ENCODE measurements at places on chromosomes 11 and 22.

GRCh38 chr11:108880510-108880909 lies 215.6 kb downstream of the DDX10 start:
- DNase-seq, result no peak

GRCh38 chr11:88697139-88697538 lies 359.6 kb upstream of the CTSC start:
- no peak for DNase-seq

GRCh38 chr11:132559331-132560036 lies 972.8 kb downstream of the OPCML start:
- no peak for DNase-seq

GRCh38 chr22:43330178-43331068 lies 12.7 kb downstream of the SCUBE1 start:
- no peak for DNase-seq

DNA sequence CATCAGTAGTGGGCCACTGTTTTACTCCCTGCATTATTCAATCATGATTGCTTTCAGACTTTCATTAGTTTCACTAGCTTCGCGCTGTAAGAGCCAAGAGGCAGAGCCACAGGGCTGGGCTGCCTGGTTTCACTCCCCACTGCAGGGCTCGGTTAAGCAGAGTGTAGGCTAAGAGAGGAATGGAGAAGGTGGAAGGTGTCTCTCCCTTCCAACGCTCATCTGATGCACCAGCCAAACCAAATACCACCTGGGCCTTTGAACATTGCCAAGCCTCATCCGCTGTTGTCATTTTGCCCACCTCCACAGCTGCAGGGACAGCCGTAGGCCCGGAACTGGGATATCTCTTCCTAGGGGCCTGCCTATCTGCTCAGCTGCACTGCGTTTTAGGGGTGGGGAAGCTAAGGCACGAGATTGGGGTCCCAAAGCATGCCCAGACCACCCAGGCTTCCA lies 480 bp upstream of the SMARCB1 start:
- no peak for DNase-seq

GRCh38 chr11:4194889-4195288 lies 100.3 kb downstream of the RRM1 start:
- no peak for DNase-seq

DNA sequence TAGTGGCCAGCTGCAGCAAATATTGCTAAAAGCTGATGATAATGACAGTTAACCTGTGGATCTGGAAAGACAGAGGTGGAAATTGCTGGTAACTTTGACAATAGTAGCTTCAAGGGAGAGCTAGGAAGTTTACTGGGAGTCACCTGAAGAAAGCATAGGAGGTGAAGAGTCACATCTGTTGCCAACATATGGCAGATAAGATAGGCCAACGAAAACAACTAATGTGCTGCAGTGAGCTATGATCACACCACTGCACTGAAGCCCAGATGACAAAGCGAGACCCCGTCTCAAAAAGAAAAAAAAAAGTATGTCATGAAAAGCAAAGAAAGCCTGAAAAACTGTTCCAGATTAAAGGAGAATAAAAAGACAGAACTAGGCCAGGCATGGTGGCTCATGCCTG lies 4.3 kb upstream of the PRDM10 start:
- DNase-seq, result no peak

DNA sequence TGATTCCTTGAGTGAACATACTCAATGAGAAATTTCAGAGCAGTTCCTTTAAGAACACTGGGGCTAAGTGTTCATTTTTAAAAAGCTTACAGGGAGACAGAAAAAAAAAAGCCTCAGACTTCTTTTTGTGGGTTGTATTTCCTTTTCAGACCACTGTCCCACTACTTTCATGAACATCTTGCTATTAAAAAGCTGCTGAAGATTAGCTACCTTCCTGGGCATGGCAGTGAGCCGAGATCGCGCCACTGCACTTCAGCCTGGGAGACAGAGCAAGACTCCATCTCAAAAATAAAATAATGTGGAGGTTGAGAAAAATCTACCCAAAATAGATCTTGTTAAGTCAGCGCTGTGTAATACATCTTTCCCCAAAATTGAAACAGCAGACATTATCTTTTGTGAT lies 10.8 kb downstream of the TRAF6 start:
- peak; percentile 42 for DNase-seq

DNA sequence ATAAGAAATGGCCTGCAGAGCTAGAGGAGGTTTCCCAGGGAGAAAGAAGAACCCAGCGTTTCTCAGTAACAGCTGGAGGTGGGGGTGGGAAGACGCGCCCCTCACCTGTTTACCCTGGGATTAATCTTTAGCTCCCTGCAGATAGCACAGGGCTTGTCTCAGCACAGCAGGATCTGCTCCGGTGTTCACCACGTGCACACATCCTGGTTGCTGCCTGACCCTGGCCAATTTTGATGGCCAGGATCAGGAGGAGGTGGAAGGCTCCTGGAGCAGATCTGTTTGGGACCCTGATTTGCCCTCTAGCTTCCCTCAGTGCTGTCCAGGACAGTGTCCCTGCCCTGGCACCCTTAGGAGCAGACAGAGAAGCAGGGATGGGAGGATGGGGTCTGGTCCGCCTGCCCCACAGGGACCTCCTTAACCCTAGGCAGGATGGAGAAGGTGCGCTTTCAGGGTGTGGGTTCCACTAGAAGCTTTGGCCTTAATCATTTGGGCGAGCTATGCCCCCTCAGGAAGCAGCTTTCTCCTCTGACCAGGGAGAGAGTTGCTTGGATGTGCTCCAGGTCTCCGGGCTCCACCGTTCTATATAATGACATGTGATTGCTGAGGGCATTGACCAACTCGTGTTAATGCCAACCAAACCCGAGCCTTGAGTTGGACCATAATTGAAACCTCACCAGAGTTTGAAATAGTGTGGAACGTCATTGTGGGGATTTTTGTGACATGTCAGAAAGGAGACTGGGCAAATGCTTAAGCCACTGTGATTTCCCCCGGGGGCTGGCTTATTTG lies 19.3 kb downstream of the UPB1 start:
- no peak for DNase-seq

GRCh38 chr11:58285483-58286040 lies 17.5 kb upstream of the OR10W1 start:
- DNase-seq, result no peak

DNA sequence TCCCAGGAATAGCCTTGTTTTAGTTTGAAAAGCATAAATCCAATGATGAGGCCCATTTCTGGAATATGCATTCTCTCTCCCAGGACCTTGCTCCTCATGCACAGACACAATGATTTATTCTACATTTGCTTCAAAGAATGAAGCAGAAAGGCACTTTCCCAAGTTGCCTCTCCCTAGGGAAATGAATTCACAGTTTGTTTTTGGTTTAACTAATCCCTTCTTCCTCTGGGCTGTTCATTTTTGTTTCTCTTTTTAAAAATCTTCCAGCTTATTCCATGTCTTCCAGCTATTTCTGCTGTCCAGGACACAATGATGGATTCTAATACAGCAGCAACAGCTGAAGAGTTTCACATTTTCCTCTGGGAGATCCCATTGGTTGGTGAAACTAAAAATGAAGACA lies 1529.2 kb upstream of the TENM4 start:
- no peak for DNase-seq
